ENCODE measurements at places on chromosomes 6 and 20.

DNA sequence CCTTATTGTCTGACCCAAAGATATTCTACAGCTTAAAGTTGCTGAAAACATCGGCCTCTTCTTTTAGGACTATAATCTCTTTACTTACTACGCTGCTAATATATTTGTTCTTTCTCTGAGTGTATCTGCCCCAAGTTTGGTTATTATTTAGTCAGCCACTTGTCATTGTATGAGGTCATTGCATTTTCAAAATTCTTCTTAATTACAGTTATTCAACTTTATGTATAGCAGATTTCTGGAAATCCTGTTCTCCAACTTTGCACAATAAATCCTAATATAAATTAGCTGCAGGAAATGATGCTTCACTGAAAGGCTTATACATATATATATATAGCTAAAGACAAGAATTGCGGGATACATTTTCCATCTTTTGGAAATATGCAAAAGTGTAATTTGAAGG, 88.5 kb upstream of the HIVEP1 start:
- DNase-seq = no peak

GRCh38 chr20:33843050-33843449, 31.9 kb downstream of the CHMP4B start:
- no peak for DNase-seq

GRCh38 chr6:3139090-3139903, 18.0 kb downstream of the TUBB2A start:
- no peak for DNase-seq

DNA sequence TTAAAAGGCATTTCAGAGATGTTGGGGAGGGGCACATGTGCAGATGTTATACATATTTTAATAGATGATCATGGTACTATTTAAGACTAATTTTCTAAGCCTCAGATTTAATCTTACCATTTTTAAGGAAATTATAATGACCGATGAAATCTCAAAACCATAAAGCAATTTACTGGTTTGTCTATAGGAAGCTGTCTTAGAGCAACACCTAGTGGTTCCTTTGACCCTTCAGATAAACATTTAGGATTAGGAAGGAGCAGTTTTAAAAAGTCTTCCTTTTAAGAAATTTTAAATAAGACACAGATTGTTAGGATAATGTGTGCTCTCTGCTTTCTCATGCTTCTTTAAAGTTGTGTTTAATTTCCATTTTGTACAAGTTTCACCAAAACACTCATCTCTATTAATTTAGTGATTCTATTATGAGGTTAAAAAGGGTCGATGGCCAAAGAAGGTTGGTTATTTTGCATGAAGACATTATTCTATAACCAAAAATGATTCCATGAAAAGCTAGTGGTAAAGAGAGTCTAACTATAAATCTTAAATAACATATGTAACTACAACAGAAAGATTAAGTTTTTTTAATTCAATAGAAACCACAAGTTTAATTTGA, 376.4 kb downstream of the HACE1 start:
- DNase-seq = no peak

DNA sequence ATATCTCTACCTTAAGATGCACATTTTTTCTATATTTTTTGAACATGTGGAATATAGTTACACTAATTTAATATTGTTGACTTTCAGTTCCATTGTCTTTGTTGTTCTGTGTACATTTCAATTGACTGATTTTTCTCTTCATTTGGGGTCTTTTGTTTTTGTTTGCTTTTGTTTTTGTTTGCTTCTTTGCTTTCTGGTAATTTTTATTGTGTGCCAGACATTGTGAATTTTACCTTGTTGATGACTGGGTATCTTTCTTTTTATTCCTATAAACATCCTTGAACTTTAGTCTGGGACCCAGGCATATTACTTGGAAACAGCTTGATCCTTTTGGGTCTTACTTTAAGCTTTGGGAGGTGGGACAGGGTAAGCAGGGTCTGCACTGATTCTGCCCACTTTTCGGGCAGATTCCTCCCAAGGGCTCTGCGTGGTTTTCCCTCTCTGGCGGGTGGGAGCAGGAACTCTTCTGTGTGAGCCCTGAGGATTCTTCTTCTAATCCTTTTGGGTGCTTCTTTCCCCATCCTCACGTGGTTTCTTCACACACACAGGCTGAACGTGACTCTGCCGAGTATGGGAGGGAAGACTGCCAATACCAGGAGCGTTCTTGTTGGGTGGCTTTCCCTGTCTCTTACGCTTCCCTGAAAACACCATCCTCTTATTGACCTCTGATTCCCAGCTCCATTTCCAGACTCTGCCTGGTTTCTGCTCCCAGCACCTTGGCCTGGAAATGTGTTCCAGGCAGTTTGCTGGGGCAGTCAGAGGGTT, 200.5 kb downstream of the ARID1B start:
- DNase-seq = no peak

GRCh38 chr20:32297439-32297838, 20.0 kb downstream of the KIF3B start:
- DNase-seq = no peak

DNA sequence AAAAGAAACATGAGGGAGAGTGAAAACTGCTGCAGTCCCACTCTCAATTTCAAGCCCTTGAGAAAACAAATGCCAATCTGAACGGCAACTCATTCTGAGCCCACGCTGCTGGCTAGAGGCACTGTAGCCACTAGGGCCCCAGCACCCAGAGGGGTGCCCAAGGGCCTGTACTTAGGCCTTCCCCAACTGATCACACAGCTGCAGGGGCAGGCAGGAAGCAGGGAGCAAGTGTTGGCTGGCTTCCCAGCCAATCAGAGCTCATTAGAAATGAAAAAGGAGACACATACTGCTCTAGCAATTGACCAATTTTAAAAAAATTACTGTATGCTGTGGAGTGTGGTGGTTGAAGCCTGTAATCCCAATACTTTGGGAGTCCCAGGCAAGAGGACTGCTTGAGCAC, 3.7 kb upstream of the BEND3 start:
- no peak for DNase-seq

DNA sequence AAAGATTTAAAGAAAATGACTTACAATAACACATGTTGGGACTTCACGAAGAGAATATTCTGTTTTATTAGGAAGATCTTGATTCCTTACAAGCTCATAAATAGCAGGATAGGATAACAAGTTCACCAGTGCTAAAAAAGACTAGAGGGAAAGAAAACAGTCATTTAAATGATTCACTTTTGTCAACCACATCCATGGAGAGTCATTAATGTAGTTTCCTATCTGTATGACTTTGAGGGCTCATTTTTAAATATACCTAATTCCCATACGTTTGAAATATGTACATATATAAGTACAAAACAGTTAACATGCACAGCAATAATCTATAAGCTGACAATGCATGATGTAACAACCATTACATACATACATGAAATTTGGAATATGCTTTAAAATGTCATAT, 111.1 kb downstream of the TBC1D32 start:
- DNase-seq = no peak

- no peak for DNase-seq
Observed at GRCh38 chr6:116073765-116074440, 13.2 kb upstream of the FRK start.

DNA sequence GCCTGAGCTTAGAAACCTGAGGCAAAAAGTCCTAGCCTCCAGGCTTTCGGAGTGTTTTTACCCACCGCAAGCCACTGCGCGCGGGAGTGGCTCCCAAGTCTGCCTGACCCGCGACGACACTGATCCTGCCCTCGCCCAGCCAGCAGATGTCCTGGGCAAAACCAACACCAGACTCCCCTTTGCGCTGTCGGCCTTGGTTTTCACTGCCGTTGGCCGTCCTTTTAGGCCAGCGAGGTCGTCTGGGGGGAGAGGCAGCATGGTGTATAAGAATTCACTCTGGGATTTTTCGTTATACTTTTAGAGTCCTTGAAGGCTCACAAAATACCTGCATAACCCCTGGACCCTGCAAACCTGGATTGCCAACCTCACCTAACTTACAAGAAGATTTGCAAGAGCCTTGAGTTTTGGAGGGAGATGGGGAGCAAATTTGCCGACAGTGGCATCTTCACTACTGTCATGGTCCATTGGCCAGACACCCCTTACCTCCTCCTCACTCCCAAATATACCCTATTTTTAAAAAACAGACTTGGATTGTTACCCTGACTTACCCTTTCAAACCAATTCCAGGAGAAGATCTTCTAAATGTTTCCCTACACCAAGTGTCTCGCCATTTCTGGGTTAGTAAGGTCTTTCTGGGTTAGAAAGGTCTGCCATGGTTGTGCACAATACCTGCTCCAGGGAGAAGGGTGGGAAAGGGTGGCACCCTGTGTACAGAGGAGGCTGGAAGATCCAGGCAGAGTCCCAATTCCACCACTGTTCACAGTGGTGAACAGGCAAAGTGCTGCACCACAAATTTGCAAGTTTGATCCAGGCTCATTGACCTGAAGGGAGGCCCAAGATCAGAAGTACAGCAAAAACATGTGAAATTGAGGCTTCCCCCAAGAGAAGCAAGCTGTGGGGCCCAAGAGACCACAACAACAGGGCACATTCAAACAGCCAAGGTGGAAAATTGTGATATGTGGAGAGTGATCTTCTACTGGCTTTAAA, 4.4 kb downstream of the FOXA2 start:
- DNase-seq = no peak

All from activated naive CD8-positive, alpha-beta T cell treated with anti-CD3 and anti-CD28 coated beads for 36 hours (primary cell).